ENCODE measurements at places on chromosomes 4 and X.

DNA sequence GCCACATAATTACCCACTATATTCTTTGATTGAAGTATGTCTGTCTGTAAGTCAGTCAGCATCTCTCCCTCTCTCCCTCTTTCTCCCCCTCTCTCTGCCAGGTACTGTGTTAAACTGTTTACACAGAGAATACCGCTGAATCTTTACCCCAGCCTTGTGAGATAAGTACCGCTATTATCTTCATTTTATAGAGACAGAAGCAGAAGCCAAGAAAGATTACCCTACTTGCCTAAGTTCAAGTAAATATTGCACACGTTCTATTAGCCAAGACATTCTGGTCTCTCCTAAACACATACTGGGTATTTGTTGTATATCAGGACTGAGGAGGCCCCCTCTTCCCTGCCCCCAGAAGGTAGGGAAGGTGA lies 695 bp upstream of the GPR101 start:
- no peak for DNase-seq

DNA sequence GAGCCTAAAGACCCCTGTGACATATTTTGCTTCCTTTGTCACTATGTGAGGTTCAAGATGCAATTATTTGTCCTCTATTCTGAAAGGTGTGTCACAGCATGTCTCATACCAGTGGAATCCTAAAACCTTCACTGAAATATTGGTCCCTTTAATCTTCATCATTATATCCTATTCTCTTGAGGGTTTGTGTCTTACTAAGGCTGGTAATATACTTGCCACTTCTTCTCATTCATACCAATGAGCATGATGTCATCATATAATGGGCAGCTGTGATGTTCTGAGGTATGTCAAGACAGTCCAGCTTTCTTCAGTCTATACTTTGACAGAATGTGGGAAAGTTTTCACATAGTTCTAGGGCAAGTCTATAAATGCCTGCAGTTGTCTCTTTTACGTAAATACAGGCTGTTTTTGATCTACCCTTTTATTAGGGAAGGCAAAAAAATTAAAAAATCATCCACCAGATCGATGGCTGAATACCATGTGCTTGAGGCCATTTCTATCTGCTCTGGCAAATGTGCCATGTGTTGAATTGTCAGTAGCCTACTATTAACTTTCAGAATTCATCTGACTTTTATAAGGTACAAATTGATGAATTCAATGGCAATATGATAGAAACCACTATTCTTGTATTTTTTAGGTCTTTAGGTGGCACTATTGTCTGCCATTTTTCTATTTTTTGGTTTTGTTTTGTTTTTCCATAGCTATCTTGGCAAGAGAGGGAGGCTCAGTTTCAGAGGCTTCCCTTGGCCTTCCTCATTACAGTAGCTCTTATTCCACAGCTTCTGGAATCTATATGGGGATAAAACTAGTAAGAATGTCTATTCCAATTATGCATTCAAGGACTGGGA lies 209.0 kb downstream of the PPARGC1A start:
- DNase-seq: no peak

DNA sequence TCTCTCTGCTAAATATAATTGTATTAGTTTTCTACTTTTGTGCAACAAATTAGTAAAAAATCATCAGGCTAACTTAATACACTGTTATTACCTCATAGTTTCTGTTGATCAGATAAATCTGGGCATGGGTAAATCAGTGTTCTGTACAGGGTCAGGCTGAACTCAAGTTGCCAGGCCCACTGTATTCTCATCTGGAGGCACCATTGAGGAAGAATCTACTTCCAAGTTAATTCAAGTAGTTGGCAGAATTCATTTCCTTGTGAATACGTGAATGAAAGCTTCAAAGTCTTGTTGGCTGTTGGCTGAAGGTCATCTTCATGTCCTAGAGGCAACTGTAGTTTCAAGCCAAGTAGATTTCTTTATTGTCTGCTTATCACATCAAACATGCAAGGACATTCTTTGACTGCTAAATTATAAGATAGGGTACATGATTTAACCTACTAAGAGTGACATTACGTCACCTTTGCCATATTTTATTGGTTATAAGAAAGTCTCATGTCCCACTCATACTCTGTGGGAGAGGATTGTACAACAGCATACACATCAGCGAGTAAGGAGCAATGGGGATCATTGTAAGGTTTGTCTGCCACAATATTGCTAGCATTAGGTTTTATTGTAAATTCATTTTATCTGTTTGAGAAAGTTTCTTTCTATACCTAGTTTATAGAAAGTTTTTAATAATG lies 1219.0 kb downstream of the ARAP2 start:
- DNase-seq: no peak

- DNase-seq: no peak
These were observed 2.9 kb upstream of the NWD2 start for GRCh38 chr4:37241647-37242046.
